ENCODE measurements at places on chromosomes 2 and 18.
A peak's percentile ranks its signal among the peaks of the same experiment; 100 is the strongest.

- no peak for DNase-seq
Observed at GRCh38 chr2:26979741-26980140, 9.3 kb downstream of the MAPRE3 start.

DNA sequence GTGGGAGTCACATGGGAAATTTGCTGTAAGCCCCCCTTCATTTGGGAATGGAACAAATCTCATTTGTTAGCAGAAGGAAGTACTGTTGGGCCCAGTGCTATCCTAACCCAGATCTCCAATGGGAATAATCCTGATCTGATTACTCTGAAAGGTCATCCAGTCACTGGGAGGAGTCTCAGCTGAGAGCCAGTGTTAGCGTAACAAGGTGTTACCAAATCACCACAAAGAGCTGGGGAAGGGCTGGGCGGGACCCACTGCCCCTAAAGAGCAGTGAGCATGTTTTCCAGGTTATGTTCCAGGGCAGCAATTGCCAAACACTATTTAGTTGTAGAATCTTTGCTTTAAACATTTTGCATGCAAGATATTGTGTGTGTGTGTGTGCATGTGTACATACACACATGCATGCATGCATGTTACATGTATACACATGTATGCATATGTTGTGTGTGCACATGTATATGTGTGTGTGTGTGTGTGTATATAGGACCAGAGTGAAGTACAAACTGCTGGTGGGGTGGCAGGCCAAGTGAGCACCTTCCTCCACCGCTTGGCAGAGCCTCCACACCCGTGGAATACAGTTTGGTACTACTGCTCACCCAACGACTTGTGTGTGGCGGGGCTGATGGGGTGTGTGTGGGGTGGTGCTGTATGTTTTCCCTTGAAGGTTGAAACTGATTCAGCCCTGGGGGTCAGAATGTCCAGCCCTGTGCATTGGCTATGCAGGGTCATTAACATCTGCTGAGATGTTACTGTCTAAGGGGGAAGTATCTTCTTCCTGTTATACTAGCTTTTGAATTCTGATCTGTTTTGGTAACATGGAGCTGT is 15.2 kb downstream of the INPP5D start:
- no peak for DNase-seq

DNA sequence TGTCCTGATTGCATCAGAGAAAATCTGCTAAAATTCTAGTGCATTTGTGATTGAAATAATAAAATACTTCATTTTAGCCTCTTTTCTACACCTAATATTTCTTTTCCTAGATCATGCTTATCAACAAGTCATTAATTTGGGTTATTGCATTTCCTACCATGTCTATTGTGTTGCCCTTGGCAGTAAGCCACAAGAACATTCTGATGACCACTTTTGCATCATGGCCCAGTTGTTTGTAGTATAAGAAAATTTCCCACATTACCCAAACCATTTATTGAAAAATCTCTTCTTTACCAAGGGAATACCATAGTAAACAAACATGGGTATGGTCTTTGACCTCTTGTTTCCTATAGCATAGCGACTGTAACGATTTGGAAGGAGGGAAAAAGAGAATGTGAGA is 76.3 kb downstream of the R3HDM1 start:
- no peak for DNase-seq

DNA sequence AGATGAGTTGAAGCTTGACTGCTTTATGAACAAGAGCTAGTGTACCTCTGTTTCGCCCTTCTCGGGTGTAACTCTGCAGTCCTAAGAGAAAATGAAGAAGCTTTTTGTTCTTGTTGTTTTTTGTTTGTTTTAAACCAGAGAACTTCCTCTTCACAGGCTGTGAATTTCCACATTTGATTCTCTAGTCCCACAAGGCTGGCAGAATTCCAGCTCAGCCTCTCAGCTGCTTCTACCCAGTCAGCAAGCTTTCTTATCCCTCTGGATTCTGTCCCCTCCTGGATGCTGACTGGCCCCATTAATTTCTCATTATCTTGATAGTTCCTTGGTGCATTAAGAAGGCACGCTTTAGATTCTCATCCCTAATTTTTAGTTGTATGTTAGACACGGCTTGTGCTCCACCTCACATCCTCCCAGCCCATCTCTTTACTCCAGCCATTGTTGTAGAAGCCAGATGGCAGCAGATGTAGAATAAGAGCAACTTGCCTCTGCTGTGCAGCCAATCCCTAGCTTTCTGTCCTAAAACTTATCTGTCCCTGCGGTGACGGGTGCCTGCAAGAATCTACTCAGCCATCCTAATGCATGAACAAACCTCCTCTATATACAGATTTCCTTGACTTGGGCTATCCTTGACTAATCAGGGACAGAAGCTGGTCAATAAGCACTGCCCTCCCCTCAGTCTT is 12.3 kb upstream of the RESP18 start:
- DNase-seq = no peak

- DNase-seq = no peak
Observed at GRCh38 chr2:178700136-178700535, 107.1 kb downstream of the TTN start.

GRCh38 chr18:13641551-13642439 is 84.6 kb downstream of the FAM210A start:
- no peak for DNase-seq

- no peak for DNase-seq
Observed at GRCh38 chr2:129296806-129297205, 682.7 kb upstream of the RAB6C start.

DNA sequence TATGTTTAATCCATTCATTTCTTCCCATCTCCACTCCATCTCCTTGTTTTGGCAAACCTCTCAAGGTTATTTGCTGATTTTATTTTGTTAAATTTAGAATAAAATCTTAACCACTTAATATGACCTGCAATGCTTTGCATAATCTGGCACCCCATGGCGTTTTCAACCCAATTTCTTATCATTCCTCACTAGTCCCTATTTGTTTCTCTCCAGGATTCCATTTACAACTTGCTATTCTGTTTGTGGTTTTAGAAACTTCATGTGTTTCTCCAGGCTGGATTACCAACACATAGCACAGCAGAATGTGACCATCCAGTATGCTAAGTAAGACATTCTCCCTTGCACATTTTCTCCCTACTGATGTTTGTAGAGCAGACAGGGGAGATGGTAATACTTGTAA is 749.2 kb upstream of the FSHR start:
- no peak for DNase-seq

- DNase-seq = no peak
Observed at GRCh38 chr2:71675296-71675695, 221.9 kb downstream of the DYSF start.

DNA sequence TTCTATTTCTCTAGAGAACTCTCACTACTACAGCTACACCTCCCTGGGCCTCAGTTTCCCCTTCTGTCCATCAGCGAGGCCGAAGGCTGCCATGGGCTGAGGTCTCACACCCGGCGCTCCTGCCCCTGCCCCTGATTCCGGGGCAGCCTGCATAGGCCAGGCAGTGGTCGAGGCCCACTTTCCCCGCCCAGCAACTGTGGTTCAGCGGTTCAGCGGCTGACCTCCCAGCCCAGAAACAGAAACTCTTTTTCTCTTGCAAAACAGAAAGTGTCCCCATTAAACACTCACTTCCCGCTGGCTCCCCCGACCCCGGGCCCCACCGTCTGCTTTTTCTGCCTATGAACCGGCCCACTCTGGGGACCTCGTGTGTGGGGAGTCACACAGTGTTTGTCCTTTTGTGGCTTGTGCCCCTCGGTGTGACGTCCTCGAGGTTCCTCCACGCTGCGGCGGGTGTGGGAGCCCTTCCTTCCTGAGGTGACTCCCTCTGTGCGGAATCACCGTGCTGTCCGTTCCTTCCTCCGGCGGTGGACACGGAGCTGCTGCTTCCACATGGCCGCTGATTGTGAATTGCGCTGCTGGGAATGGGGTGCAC is 16.0 kb downstream of the PDCD1 start:
- DNase-seq = peak; percentile 61

- DNase-seq = no peak
Observed at GRCh38 chr2:230053753-230054478, 14.8 kb downstream of the SLC16A14 start.

DNA sequence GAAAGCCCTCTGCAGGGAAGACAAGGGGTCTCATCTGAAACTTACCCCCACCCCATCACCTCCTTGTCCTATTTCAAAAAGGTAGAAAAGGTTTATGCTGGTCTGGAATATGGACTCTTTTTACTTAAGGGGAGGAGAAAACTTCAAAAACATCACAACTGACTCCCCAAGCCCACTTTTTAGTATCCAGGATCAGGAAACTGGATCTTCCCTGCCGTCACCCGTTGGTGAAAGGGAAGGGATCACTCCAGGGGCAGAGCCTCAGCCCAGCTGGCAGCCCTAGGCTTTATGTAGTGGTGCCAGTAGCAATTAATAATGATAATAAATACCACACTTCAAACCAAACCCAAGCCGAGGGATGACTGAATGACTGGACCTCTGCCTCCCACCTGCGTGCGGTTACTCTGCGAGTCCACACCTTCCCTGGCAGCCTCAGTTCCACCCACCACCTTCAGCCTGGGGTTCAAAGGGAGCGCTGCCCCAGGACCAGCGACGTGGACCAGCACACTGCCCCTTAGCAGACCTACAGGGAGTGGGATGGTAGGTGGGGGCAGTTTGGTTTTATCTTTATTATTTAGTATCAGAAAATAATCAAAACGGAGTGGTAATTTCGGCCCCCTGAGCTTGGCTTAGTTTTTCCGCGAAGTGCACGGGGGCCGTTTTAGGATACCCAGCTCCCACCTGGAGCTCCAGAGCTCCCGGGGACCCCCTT is 4.9 kb upstream of the GATA6 start:
- no peak for DNase-seq

GRCh38 chr2:138183705-138184104 is 219.4 kb downstream of the HNMT start:
- no peak for DNase-seq

- no peak for DNase-seq
Observed at GRCh38 chr2:102357937-102358336, 2.3 kb downstream of the IL18R1 start.

DNA sequence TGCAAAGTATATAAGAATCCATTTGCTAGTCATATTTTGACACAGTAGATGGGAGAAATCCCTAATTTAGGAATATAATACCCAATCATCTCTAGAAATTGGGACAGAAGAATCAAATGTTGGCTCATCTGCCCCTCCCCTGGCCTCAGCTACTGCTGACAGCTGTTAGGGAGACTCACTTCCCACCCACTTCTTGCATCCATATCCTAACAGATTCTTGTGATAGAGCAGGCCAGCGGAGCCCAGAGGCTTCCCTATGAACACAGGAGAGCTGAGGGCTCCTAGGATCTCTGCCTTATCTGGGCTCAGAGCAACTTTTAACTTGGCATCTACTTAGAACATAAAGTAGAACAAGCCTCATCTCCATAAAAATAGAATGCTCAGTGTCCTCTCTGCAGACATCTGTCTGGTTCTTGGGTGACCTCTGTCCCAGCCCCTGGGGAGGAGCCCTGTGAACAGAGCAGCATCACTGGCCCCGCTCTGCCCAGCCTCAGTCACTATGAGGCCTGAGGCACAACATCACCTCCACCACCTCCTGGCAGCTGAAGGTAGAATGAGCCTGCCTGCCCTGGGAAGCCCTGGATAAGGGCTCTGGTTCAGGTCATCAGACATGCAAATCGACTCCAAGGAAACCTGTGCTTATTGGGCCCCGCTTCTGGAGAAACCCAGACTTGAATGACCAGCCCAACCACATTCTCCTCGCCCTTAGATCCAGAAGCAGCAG is 229.7 kb downstream of the ANKRD36B start:
- no peak for DNase-seq

GRCh38 chr2:164764996-164765395 is 76.6 kb downstream of the COBLL1 start:
- no peak for DNase-seq

GRCh38 chr18:72261590-72261989 is 282.6 kb downstream of the CBLN2 start:
- DNase-seq = no peak

DNA sequence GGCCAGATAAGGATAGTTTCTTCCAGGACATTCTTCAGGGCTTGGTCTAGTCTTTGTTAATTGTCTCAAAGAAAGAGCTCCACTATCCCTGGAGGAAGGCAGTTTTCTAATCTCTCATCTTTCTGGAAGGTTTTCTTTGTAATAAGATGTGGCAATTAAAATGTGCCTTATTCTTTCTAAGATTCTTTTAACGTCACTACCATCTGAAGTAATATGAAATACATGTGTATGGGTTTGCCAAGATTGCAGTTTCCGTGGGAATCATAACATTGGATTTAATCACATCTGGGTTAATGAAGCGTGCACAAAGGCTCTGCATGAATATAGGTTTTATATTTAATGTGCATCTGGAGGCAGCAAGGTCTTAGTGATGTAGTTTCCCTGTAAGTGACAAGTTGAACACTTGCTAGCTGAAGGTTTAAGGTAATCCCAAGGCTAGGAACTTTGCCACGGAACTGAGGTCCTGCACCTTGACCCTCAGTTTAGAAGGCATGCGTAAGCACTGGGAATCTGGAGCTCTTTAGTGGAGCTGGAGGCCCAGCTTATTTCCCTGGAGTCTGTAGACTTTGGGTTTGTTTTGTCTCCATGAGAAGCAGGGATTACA is 25.7 kb downstream of the DIS3L2 start:
- DNase-seq = no peak

- no peak for DNase-seq
Observed at GRCh38 chr2:216535454-216535995, 36.9 kb downstream of the RPL37A start.

- DNase-seq = no peak
Observed at GRCh38 chr2:53021828-53022227, 745.8 kb upstream of the CHAC2 start.

GRCh38 chr2:232798187-232798586 is 21.8 kb upstream of the KCNJ13 start:
- DNase-seq = no peak

DNA sequence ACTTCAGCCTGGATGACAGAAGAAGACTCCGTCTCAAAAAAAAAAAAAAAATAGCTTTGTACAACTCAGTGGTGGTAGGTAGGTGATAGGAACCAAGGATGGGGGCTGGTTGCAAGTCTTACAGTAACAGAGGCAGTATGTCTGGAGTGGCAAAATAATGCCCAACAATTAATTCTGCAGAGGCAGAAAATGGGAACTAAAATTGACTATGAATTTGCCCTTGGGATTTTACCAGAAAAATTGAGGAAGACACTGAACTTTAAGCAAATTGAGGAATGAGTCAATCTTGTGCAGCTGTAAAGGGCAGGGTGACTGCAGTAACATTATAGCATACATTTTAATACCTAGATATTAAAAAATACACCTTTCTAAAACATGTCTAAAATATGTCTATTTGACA is 292.1 kb upstream of the FBXO11 start:
- no peak for DNase-seq

GRCh38 chr18:8926464-8926863 is 176.0 kb upstream of the NDUFV2 start:
- DNase-seq = no peak

- no peak for DNase-seq
Observed at GRCh38 chr2:36165132-36165531, 190.4 kb upstream of the CRIM1 start.

- DNase-seq = no peak
Observed at GRCh38 chr2:23713351-23713750, 213.6 kb downstream of the ATAD2B start.

- DNase-seq = no peak
Observed at GRCh38 chr2:222972420-222972819, 79.6 kb upstream of the KCNE4 start.

Measured in CD4-positive, alpha-beta T cell treated with Interleukin-15 for 1 hour (primary cell).